A673 (cell line): ENCODE measurements at places on chromosomes 11 and 22. TPM values are rescaled to one million over a fixed set of nuclear protein-coding genes. Genes with fewer than 3 reads are reported as not detected.

Gene JHY
- total RNA-seq: 4.2 and 4.4 TPM in 2 replicates

DNA sequence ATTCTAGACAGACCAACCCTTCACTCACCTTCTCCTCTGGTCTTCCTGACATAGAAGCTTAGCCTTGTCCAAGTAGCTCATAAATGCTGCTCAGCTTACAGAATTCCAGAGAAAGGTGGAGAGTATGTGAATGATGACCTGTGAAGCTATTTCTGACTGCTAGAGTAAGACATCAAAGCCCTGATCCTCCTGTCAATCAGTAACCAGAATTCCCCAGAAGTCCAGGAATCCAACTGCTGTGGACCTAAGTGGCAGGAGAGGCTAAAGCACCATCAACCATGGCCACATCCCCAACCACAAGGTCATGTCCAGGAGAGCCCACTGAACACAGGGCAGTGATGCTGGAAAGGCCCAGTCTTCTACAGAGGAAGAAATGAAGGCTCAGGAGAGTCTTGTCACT lies 2.6 kb downstream of the OR51G2 start:
- H3K4me1 ChIP-seq: no peaks in the 10 kb centered on the region
- no peak overlapping the region for H3K4me3 ChIP-seq
- H3K27ac ChIP-seq: no peak overlapping the region
- no peaks in the 10 kb centered on the region for H3K27me3 ChIP-seq

DNA sequence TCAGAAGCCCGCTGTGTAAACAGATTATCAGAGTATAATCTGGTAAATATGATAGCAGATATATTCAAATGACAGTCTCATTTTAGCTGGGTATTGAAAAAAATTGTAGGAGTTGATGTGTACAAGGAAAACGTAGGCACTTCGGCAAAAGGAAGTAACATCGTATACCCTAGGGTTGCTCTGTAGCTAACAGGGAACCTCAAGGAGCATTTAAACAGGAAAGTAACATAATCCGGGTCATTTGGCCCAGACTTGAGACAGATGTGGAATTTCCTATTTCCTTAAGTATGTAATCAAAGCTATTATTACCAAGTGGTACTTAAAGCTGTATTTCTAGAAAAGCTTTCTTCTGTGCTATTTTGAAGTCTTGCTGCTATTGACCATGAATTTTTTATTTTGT lies 215.6 kb downstream of the DDX10 start:
- peak overlapping the region; percentile 89 for H3K27ac ChIP-seq
- no peak overlapping the region for H3K4me3 ChIP-seq
- no peaks in the 10 kb centered on the region for H3K27me3 ChIP-seq
- peaks cover 7% of the 10 kb centered on the region for H3K36me3 ChIP-seq
- DNase-seq: peak; percentile 95

- peak overlapping the region; percentile 37 for H3K27ac ChIP-seq
- DNase-seq: no peak
- H3K4me3 ChIP-seq: no peak overlapping the region
Measured at GRCh38 chr22:48640890-48641841, 1186.5 kb downstream of the BRD1 start.

Gene UBQLN3
- not detected in 2 replicates for total RNA-seq

- H3K4me3 ChIP-seq: no peak overlapping the region
- no peak overlapping the region for H3K27ac ChIP-seq
- H3K36me3 ChIP-seq: no peaks in the 10 kb centered on the region
- DNase-seq: no peak
- peaks cover 40% of the 10 kb centered on the region for H3K27me3 ChIP-seq
- no peaks in the 10 kb centered on the region for H3K4me1 ChIP-seq
Measured at GRCh38 chr11:35126879-35127581, 11.9 kb upstream of the CD44 start.

Gene TFIP11
- total RNA-seq: 44.0 and 46.4 TPM in 2 replicates

- DNase-seq: no peak
- peaks cover 28% of the 10 kb centered on the region for H3K4me1 ChIP-seq
- no peaks in the 10 kb centered on the region for H3K36me3 ChIP-seq
- no peak overlapping the region for H3K27ac ChIP-seq
- H3K27me3 ChIP-seq: no peaks in the 10 kb centered on the region
Measured at GRCh38 chr11:57427727-57428082, 784 bp upstream of the SLC43A3 start.

GRCh38 chr11:109374441-109374840 lies 47.5 kb upstream of the C11orf87 start:
- no peak overlapping the region for H3K4me3 ChIP-seq
- no peaks in the 10 kb centered on the region for H3K36me3 ChIP-seq
- DNase-seq: no peak
- H3K4me1 ChIP-seq: no peaks in the 10 kb centered on the region
- no peak overlapping the region for H3K27ac ChIP-seq

Gene C11orf42
- total RNA-seq: not detected in 2 replicates

- H3K4me1 ChIP-seq: no peaks in the 10 kb centered on the region
- H3K27me3 ChIP-seq: no peaks in the 10 kb centered on the region
- no peak for DNase-seq
- peaks cover 68% of the 10 kb centered on the region for H3K36me3 ChIP-seq
Measured at GRCh38 chr22:19371893-19372292, 59.6 kb downstream of the HIRA start.

DNA sequence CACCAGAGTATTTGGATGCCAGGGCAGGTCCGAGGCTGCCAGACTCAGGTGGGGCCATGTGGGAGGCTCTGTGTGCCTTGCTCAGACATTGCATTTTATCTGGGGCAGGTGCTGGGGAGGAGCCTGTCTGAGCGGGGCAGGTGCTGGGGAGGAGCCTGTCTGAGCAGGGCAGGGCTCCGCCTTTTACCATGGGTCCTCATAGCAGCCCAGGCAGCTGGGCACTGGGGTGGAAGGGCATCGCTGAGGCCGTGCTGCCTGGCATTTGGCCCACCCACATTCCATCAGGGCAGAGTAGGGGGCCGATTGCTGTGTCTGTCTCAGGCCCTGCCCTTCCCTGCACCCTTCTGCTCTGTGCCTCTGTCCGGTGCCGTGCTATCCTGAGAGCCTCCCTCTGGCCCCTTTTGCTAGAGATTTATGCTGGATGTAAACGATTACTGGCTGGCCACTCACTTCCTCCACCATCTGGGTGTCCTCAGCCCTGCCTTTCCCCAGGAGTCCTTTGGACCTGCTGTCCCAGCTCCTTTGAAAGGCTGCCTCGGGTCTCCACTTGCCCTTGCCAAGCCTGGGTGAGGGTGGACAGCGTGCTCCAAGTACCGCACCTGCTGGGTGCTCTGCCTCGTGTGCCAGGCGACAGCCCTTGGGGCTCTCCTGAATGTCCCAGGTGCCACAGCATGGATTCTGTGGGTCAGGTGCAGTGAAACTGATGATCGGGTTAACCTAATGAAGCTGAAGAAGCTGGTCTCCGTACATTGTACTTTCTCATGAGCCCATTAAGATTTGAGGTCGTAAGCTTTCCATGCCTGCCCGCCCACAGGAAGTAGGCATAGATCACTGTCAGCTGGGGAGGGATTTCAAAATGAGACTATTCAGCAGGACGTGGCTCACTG lies 281.6 kb downstream of the TBC1D22A start:
- H3K27ac ChIP-seq: no peak overlapping the region
- H3K4me3 ChIP-seq: no peak overlapping the region
- H3K36me3 ChIP-seq: no peaks in the 10 kb centered on the region
- DNase-seq: peak; percentile 83
- no peaks in the 10 kb centered on the region for H3K27me3 ChIP-seq
- H3K4me1 ChIP-seq: peaks cover 16% of the 10 kb centered on the region

DNA sequence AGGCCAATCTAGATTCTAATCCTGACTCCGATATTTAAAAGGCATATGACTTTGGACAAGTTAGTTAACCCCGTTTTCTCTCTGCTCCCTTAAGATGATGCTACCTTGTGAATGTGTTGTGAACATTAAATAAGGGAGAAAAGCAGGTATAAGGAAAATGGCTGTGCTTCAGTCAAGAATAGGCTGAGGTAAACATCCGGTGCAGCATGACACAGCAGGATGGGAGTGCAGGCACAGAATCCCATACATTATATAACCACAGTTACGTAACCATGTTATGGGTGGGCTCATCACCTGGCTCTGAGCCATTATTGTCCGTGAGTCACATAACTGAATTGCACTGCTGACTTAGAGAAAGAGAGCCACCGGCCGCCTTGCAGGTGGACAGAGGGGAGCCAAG lies 382.2 kb upstream of the ANO5 start:
- no peak overlapping the region for H3K4me3 ChIP-seq
- DNase-seq: peak; percentile 45
- H3K27me3 ChIP-seq: no peaks in the 10 kb centered on the region
- no peak overlapping the region for H3K27ac ChIP-seq

- no peak overlapping the region for H3K4me3 ChIP-seq
- peaks cover 82% of the 10 kb centered on the region for H3K27me3 ChIP-seq
- no peak for DNase-seq
- no peaks in the 10 kb centered on the region for H3K36me3 ChIP-seq
- H3K27ac ChIP-seq: no peak overlapping the region
Measured at GRCh38 chr11:132665205-132665604, 867.1 kb downstream of the OPCML start.

Gene KRTAP5-11
- total RNA-seq: not detected in 2 replicates

Gene HEPN1
- total RNA-seq: not detected in 2 replicates

- H3K36me3 ChIP-seq: no peaks in the 10 kb centered on the region
- no peak for DNase-seq
Measured at GRCh38 chr11:70671611-70672010, 273.3 kb downstream of the CTTN start.

Gene HOATZ
- total RNA-seq: 0.58 TPM in 1 of 2 replicates, not detected in the other

Gene KCNQ1OT1
- total RNA-seq: 4.0 and 4.1 TPM in 2 replicates

DNA sequence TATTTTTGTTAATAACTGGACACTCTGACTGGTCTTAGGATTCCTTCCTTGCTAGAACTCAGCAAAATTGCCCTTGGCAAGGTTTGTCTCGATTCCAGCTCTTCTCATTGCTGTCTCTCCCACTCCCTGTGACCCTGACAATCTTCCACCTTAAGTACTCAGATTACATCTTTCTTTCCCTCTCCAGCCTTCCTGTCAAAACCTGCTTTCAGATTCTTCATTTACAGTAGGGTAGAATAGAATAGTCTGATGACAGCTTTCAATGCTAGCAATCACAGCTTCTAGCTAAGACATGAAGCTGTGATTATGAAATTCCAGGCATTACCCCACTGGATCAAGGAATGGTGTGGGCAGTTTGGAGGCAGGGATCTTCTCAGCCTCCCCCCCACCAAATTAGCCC lies 39.2 kb upstream of the LMO2 start:
- H3K27me3 ChIP-seq: no peaks in the 10 kb centered on the region
- H3K4me1 ChIP-seq: peaks cover 38% of the 10 kb centered on the region
- H3K27ac ChIP-seq: peak overlapping the region; percentile 84
- DNase-seq: no peak

DNA sequence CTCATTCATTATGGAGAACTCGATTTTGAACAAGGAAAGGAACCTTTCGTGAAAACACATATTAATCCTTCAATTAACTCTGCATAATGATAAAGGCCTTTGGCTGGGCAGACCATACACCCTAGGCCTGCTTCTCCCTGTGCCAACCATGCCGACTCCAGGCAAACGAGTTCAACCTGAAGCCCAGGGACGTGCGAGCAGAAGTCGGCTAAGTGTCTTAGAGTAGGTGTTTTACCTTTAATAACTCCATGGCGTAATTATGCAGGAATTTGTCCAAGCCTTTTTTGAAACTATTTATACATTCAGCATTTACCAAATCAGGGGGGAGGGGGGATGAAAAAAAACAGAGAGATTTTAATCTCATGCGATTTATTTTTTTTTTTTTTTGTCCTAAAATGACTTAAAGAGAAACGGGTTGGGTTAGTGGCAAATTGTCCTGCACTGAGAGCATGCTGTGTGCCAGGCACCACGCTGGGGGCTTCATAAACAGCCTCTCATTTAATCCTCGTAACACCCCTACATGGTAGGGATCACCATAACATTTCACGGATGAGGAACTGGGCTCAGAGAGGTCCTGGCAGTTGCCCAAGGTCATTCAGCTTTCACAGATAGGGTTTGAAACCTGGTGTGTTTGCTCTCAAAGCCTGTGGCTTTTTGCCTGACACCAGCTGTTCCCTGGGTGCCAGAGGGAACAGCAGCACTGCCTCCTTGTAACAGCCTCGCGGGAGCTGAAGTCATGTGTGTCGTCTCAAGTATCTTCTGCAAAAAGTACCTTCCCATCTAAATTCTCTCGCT lies 423.9 kb downstream of the MN1 start:
- peak overlapping the region; percentile 75 for H3K27ac ChIP-seq
- H3K4me3 ChIP-seq: peak overlapping the region; percentile 15
- no peaks in the 10 kb centered on the region for H3K27me3 ChIP-seq
- peak; percentile 85 for DNase-seq
- H3K36me3 ChIP-seq: no peaks in the 10 kb centered on the region

- peaks cover 17% of the 10 kb centered on the region for H3K36me3 ChIP-seq
- H3K4me1 ChIP-seq: no peaks in the 10 kb centered on the region
- H3K27me3 ChIP-seq: no peaks in the 10 kb centered on the region
- H3K4me3 ChIP-seq: no peak overlapping the region
- DNase-seq: no peak
Measured at GRCh38 chr11:968822-969221, 43.2 kb downstream of the AP2A2 start.

Gene GRAP2
- total RNA-seq: not detected in 2 replicates

Gene TCN1
- total RNA-seq: not detected in 2 replicates

DNA sequence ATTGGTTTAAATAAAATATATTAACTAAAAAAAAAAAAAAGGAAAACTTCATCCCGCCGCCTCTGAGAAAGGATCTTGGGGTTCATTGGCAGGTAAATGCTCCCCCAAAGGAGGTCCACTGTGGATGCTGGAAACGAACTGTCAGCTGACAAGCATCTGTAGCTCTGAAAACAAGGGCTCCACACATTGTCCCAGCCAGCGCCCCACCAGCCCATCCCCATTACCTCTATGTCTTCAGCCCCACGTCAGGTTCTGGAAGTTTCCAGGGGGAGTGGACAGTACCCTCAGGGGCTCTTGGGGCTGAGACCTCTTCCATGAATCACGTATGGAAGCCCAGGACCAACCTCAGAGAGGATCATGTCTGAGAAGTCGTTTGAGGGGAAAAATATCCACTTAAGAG lies 66.4 kb upstream of the WNT7B start:
- no peaks in the 10 kb centered on the region for H3K36me3 ChIP-seq
- peaks cover 12% of the 10 kb centered on the region for H3K4me1 ChIP-seq
- H3K27me3 ChIP-seq: no peaks in the 10 kb centered on the region
- DNase-seq: no peak

Gene LINC01488
- not detected in 2 replicates for total RNA-seq

DNA sequence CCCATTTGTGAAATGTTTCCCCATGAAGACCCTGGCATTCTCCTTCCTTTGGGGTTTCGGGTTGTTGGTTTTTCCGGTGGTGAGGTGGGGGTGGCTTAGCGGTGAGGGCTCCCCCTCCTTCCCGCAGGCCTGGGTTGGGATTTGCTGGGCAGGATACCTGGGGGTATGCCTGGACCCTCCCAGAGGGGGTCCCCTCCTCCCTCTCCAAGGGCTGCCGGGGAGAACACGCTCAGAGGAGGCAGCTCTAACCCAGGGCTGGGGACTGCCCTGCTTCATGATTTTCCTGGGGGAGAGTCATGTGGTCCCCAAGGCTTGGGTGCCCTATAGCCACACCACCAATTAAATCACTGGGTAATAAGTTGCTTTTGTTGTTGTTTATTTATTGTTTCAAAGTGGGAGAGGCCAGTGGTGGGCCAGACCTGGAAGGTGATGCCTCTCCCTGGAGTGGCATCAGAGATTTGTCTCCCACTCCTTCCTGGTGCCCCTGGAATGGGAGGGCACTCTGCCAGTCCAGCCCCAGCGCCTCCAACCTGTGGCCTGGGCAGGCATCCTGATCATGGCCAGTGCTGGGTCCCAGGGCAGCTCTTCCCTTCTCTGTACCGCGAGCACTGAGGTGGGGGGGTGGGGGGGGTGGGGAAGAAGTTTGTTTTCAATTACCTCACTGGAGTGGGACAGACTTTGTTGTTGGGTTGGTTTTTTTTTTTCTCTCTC lies 1.3 kb upstream of the CLCF1 start:
- H3K27ac ChIP-seq: no peak overlapping the region
- H3K36me3 ChIP-seq: no peaks in the 10 kb centered on the region
- no peaks in the 10 kb centered on the region for H3K27me3 ChIP-seq
- peaks cover 36% of the 10 kb centered on the region for H3K4me1 ChIP-seq
- H3K4me3 ChIP-seq: no peak overlapping the region

Gene MEI1
- 0.09 and 0.24 TPM in 2 replicates for total RNA-seq
